ENCODE measurements at places on chromosomes 11 and 22.
A peak's percentile ranks its signal among the peaks of the same experiment; 100 is the strongest.

GRCh38 chr11:6608726-6609501 is 3.1 kb downstream of the TAF10 start:
- no peak overlapping the region for H3K4me3 ChIP-seq
- no peaks in the 10 kb centered on the region for H3K27me3 ChIP-seq
- peaks cover 35% of the 10 kb centered on the region for H3K36me3 ChIP-seq
- peaks cover 35% of the 10 kb centered on the region for H3K4me1 ChIP-seq

DNA sequence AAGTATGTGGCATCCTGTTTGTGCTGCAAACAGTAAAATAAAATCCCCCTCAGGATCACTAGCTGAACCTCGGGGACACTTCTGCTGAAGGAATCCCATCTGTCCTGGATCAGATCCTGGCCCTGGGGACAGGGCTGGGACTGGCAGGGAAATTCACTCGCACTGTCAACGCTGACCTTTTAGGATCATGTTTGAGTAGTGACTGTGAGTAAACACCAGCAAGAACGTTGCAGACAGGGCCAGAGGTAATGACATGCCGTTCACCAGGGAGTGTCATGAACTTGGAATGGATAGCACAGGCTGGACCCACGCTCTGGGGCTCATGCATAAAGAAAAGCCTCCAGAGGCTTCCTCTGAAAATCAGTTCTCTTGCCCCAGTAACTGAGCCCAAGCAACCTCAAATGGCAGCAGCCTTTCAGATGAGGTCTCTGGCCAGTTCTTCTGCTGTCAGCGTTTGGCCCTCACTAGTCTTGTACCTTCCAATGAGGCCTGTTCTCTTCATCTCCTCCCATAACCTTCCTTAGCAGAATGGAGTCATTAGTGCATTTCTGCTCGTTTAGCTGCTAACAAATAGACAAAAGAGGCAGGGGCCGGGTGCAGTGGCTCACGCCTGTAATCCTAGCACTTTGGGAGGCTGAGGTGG is 51.0 kb upstream of the BARX2 start:
- peaks cover 11% of the 10 kb centered on the region for H3K4me1 ChIP-seq
- no peaks in the 10 kb centered on the region for H3K36me3 ChIP-seq
- H3K27ac ChIP-seq, result no peak overlapping the region
- no peaks in the 10 kb centered on the region for H3K27me3 ChIP-seq
- no peak overlapping the region for H3K4me3 ChIP-seq
- DNase-seq, result no peak

- H3K27ac ChIP-seq, result no peak overlapping the region
- H3K4me1 ChIP-seq, result no peaks in the 10 kb centered on the region
- no peak overlapping the region for H3K4me3 ChIP-seq
These were observed 110.5 kb upstream of the THY1 start for GRCh38 chr11:119533462-119533861.

GRCh38 chr22:23227380-23227779 is 47.1 kb downstream of the BCR start:
- DNase-seq, result no peak
- H3K27me3 ChIP-seq, result no peaks in the 10 kb centered on the region
- H3K36me3 ChIP-seq, result peaks cover 10% of the 10 kb centered on the region
- H3K4me3 ChIP-seq, result no peak overlapping the region
- H3K4me1 ChIP-seq, result peaks cover 83% of the 10 kb centered on the region
- no peak overlapping the region for H3K27ac ChIP-seq

DNA sequence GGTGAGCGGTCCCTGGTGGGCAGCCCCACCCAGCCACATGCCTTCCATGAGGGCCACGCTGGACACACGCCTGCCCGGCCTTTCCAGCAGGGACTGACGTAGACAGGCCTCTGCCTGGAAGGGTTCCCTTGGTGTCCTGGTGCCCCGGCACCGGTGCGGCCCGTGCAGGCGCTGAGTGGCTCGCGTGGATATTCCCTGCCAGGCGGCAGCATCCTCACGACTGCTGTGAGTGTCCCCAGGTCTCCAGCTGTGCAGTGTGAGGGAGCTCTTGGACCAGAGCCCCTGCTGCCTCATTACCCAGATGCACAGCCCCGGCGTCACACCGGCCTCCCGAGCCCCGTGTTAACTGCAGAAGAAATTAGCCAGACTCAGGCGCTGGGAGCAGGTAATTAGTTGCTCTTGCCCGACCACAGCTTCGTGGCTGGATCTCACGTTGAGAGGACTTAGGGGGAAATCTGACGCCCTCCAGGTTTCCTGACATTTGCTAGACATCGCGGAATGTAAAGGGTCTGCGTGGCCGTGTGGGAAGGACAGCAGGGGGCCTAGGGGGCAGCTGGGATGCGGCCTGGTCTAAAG is 1196.3 kb downstream of the BRD1 start:
- H3K27ac ChIP-seq, result no peak overlapping the region
- H3K36me3 ChIP-seq, result no peaks in the 10 kb centered on the region
- H3K4me3 ChIP-seq, result no peak overlapping the region
- no peak for DNase-seq

DNA sequence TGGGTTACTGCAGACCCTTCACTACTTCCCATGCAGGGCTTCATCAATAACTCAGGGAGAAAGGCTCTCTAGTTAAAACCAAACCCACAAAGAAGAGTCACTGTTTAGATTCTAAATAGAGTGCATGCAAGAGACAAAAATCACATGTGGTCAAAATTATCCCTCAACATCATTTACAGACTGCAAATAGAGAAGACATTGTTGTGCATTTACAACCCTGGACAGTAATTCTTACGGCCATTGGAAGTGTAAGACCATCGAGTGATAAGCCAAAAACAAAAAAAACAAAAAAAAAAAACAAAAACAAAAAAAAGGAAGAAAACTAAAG is 93.4 kb downstream of the RASSF10 start:
- no peaks in the 10 kb centered on the region for H3K36me3 ChIP-seq
- H3K27ac ChIP-seq, result peak overlapping the region; percentile 40
- no peak overlapping the region for H3K4me3 ChIP-seq
- DNase-seq, result no peak
- peaks cover 22% of the 10 kb centered on the region for H3K4me1 ChIP-seq

- 0 out of 2 replicates have a peak, but pooled peaks cover under 1% of the 10 kb centered on the region for H3K4me1 ChIP-seq
- no peaks in the 10 kb centered on the region for H3K27me3 ChIP-seq
- peak; percentile 76 for DNase-seq
- H3K27ac ChIP-seq, result no peak overlapping the region
These were observed 10.2 kb upstream of the POU2F3 start for GRCh38 chr11:120229451-120230424.

GRCh38 chr22:38132794-38133193 is 22.3 kb upstream of the BAIAP2L2 start:
- H3K4me3 ChIP-seq, result no peak overlapping the region
- no peaks in the 10 kb centered on the region for H3K27me3 ChIP-seq

DNA sequence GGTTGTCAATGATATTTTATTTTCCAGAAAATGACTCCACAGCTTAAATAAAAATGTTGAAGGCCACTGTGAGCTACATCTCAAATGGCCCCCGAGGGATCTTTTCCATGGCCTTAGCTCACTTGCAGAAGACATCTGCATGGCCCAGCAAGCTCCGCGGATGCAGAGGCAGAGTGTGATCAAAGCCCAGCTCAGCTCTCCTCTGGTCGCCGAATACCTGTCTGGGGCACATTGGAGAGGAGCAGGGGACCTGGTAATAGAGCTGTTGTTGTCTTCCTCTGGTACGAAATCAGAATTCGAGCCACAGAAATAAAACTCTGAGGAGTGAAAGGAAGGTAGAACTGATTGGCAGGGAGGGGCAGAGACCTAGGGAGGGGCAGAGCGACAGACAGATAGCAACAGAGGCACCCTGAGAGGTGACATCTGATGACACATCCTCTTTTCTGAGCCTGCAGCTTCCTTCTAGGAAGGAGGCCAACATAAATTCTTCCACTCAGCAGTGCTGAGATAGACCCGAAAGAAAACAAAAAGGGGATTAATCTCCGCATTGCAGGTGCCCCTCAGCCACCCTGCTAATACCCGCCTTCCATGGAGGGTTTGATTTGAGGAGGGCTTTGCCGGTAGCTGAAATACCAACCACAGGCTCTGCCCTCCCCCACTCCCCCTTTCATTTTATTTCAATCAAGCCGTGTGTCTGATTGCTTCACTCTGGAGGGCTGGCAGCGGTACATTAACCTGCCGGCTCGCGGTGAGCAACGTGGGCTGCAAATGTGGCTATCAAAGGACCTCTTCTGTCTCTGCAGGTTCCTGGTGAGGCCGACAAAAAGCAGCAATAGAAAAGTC is 759.4 kb downstream of the OPCML start:
- no peak overlapping the region for H3K27ac ChIP-seq
- peaks cover 30% of the 10 kb centered on the region for H3K4me1 ChIP-seq
- no peak for DNase-seq

GRCh38 chr11:108324587-108324986 is 101.7 kb downstream of the ATM start:
- no peak for DNase-seq
- peaks cover 38% of the 10 kb centered on the region for H3K36me3 ChIP-seq
- no peaks in the 10 kb centered on the region for H3K4me1 ChIP-seq
- H3K4me3 ChIP-seq, result no peak overlapping the region
- no peaks in the 10 kb centered on the region for H3K27me3 ChIP-seq
- no peak overlapping the region for H3K27ac ChIP-seq

- H3K4me3 ChIP-seq, result no peak overlapping the region
- H3K4me1 ChIP-seq, result no peaks in the 10 kb centered on the region
- DNase-seq, result no peak
- no peaks in the 10 kb centered on the region for H3K36me3 ChIP-seq
- no peaks in the 10 kb centered on the region for H3K27me3 ChIP-seq
These were observed 87.5 kb downstream of the DDX10 start for GRCh38 chr11:108752297-108752751.

DNA sequence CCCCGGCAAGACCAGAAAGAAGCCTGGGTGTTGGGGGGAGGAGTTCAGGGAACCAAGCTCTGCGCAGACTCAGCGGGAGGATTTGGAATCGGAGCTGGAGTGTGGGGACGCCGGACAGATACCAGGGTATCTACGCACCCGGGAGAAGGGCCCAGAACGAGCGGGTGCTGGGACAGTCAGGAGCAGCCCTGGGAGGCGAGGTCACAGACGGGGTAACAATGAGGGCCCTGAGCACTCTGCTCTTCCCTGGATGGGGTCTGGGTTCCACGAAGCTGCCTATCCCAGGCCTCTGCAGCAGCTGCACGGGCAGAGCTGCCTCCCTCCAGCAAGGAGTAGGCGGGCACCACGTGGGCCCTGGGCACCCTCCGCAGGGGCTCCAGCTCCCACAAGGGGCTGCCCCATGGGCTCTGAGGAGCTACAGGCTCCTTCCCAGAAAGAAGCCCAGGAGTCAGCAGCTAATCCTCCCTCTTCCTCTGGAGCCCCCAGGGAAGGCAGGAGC is 197.2 kb downstream of the BRD1 start:
- H3K27me3 ChIP-seq, result no peaks in the 10 kb centered on the region
- no peak overlapping the region for H3K4me3 ChIP-seq
- H3K27ac ChIP-seq, result no peak overlapping the region
- no peaks in the 10 kb centered on the region for H3K4me1 ChIP-seq
- no peaks in the 10 kb centered on the region for H3K36me3 ChIP-seq

DNA sequence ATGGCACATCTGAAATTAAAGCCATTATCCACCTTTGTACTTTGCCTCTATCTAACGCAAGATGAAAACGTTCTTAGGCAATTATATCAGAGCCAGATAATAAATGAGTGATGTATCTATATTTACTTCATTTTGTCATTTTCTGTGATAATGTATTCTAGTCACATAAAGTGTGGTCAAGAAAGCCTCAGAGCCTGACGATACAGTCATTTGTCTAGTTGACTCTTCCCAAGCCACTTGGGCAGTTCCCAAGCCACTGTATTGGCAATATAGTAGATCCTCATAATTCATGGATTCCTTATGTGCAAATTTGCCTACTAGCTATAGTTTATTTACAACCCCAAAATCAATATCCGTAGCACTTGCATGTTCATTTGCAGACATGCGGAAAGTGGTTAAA is 7.8 kb downstream of the HOATZ start:
- no peak for DNase-seq
- no peak overlapping the region for H3K27ac ChIP-seq
- H3K27me3 ChIP-seq, result no peaks in the 10 kb centered on the region
- H3K4me3 ChIP-seq, result no peak overlapping the region
- peaks cover 7% of the 10 kb centered on the region for H3K4me1 ChIP-seq
- no peaks in the 10 kb centered on the region for H3K36me3 ChIP-seq

DNA sequence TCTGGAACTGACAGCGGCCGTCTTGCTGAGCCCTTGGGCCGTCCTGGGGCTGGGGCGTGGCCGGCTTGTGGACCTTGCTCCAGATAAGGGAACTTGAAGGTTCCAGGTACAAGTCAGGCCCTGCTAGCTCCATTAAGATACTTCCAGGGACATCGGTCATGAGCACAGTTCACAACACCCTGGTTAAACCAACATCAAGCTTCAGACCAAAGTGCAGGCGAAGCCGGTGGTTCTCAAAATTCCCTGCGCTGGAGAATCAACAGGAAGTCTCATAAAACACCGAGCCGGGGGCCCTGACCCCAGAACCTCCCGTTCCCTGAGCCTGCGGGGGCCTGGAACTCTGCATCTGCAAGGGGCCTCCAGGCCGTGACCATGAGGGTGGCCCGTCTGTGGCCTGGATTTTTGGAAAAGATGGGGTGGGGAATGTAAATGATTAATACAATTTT is 1043.8 kb downstream of the BRD1 start:
- no peak overlapping the region for H3K27ac ChIP-seq
- H3K36me3 ChIP-seq, result no peaks in the 10 kb centered on the region
- no peak for DNase-seq
- no peak overlapping the region for H3K4me3 ChIP-seq
- no peaks in the 10 kb centered on the region for H3K4me1 ChIP-seq

- no peaks in the 10 kb centered on the region for H3K4me1 ChIP-seq
- no peak overlapping the region for H3K4me3 ChIP-seq
- no peak overlapping the region for H3K27ac ChIP-seq
- H3K27me3 ChIP-seq, result no peaks in the 10 kb centered on the region
These were observed 39.2 kb downstream of the HEPHL1 start for GRCh38 chr11:94060401-94060800.

- H3K4me3 ChIP-seq, result no peak overlapping the region
- DNase-seq, result no peak
- H3K27ac ChIP-seq, result no peak overlapping the region
- H3K4me1 ChIP-seq, result no peaks in the 10 kb centered on the region
These were observed 42.1 kb upstream of the LARGE1 start for GRCh38 chr22:33962409-33962808.

- no peak for DNase-seq
- no peaks in the 10 kb centered on the region for H3K36me3 ChIP-seq
- H3K4me1 ChIP-seq, result no peaks in the 10 kb centered on the region
- no peaks in the 10 kb centered on the region for H3K27me3 ChIP-seq
- no peak overlapping the region for H3K27ac ChIP-seq
- no peak overlapping the region for H3K4me3 ChIP-seq
These were observed 13.5 kb upstream of the MTMR2 start for GRCh38 chr11:95937358-95937757.

DNA sequence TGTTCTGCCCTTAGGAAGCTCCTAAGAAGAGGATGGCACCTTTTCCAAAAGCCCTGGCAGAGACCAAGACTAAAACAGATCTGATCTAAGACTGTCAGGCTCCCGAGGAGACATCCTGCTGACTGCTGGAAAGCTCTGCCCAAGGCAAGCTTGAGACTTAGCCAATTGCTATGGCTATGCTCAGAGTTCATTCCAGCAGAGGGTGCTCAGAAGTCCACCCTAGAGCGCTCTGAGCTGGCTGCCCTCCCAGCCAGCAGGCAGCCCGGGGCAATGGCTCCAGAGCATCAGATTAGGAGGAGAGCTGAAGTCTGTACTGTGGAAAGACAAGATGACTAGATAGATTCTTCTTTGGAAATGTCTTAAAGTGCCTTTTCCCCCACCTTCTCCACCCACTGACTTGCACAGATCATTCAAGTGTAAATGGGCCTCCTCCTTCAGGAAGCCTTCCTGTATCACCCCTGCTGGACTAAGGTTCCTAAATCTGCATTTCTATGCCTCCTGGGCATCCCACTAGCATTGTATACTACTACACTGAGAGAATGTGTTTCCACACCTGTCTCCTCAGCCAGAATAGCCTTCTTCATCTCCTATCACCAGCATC is 23.4 kb downstream of the LRRC55 start:
- H3K4me3 ChIP-seq, result 0 out of 2 replicates have a peak overlapping the region, but pooled peaks have one; percentile 32
- H3K4me1 ChIP-seq, result peaks cover 15% of the 10 kb centered on the region
- no peaks in the 10 kb centered on the region for H3K36me3 ChIP-seq
- DNase-seq, result peak; percentile 22
- H3K27ac ChIP-seq, result no peak overlapping the region

Measured in GM23338 (cell line).